Aorta (tissue), 5 donors: ENCODE measurements at places on chromosomes 4 and X. TPM values are rescaled to one million over a fixed set of nuclear protein-coding genes. Genes with fewer than 3 reads are reported as not detected.

- H3K4me3 ChIP-seq: no peak overlapping the region
- no peaks in the 10 kb centered on the region for H3K36me3 ChIP-seq
- no peak for DNase-seq
- no peak overlapping the region for H3K27ac ChIP-seq
- H3K4me1 ChIP-seq: no peaks in the 10 kb centered on the region
These were observed 136.9 kb downstream of the TSPAN5 start for GRCh38 chr4:98521486-98521885.

The METTL14 gene
- 15.2 TPM for polyA plus RNA-seq

DNA sequence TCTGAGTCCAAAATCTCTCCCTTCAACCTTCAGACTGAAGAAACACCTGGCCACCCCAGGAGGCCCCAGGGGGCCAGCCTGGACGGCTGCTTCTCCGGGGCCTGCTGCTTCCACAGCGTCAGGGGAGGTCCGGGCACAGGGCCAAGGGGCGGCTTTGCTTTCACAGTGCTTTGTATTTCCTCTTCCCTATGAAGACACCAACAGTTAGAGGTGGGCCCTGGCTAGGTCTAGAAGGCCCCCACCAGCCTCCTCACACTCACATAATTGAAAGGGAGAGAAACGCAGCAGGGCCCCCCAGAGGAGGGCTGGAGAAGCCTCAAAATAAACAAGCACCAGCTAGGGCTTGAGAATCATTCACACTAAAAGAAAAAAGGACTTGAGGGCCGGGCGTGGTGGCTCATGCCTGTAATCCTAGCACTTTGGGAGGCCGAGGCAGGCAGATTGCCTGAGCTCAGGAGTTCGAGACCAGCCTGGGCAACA lies 17.8 kb downstream of the SCD5 start:
- H3K27ac ChIP-seq: no peak overlapping the region
- H3K36me3 ChIP-seq: no peaks in the 10 kb centered on the region
- H3K4me3 ChIP-seq: no peak overlapping the region
- peak; percentile 84 for DNase-seq
- H3K4me1 ChIP-seq: no peaks in the 10 kb centered on the region

DNA sequence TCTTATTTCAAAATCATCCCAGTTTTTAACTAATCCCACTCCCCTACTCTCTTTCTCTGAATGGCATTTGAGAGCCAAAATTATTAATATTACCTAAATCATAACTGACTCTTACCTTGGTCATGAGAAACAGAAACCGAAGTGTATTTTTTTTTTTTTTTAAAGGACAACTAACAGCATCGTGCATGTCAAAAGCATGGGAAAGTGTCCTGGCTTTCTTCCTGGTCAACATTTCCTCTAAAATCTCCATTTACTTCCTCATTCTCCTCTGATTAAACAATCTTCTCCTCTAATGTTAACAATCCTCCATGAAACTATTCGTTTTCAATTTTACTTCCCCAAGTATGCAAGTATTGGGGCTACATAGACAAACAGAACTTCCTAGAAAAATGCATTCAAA lies 2.1 kb upstream of the STS start:
- H3K4me3 ChIP-seq: no peak overlapping the region
- no peak for DNase-seq

DNA sequence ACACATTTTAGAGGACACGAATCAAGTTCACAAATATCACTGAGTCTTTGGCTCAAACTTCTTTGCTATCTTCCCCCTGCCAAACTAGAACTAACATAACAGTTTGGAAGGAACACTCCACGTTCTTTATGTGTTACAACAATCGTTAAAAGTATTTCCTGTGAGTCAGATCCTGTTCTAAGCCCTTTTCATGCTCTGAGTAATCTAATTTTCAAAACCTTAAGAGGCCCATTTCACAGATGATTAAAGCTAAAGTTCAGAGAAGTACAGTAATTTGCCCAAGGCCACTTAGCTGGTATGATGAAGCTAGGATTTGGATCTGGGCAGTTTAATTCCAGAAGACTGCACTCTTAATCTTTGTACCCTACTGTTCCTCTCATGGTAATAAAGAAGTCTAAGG lies 854.4 kb upstream of the INTU start:
- peaks cover 6% of the 10 kb centered on the region for H3K4me1 ChIP-seq
- H3K27ac ChIP-seq: no peak overlapping the region
- H3K36me3 ChIP-seq: no peaks in the 10 kb centered on the region
- no peak overlapping the region for H3K4me3 ChIP-seq
- H3K27me3 ChIP-seq: no peaks in the 10 kb centered on the region

The NAA15 gene
- polyA plus RNA-seq: 4.9 TPM

GRCh38 chr4:165556383-165556782 lies 177.6 kb downstream of the CPE start:
- no peak for DNase-seq
- no peak overlapping the region for H3K27ac ChIP-seq
- no peaks in the 10 kb centered on the region for H3K27me3 ChIP-seq
- no peaks in the 10 kb centered on the region for H3K36me3 ChIP-seq

DNA sequence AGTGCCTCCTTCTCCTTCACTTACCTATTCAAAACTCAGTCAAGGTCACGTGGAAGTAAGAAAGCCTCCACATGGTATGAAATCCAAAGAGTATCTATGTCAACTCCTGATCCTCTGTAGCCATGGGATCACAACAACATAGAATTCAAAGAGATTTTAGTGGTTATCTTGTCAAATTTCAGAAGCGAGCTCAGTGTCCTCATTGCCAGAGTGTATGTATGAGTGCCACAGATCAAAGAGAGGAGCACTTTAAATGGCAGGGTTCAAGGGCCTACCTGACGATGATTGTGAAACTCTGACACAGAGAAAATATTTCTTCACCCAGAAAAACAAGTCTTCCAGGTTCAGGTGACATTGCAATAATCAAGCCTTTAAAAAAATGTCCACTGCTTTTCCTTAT lies 1.2 kb upstream of the ACE2 start:
- H3K27me3 ChIP-seq: no peaks in the 10 kb centered on the region
- H3K36me3 ChIP-seq: no peaks in the 10 kb centered on the region
- no peak overlapping the region for H3K4me3 ChIP-seq
- H3K4me1 ChIP-seq: no peaks in the 10 kb centered on the region

The PNMA5 gene
- polyA plus RNA-seq: not detected

The REPS2 gene
- 1.9 TPM for polyA plus RNA-seq

GRCh38 chr4:49032440-49033161 lies 46.5 kb downstream of the CWH43 start:
- no peak for DNase-seq
- H3K4me1 ChIP-seq: no peaks in the 10 kb centered on the region
- H3K27ac ChIP-seq: no peak overlapping the region
- no peaks in the 10 kb centered on the region for H3K27me3 ChIP-seq
- H3K36me3 ChIP-seq: no peaks in the 10 kb centered on the region
- H3K4me3 ChIP-seq: no peak overlapping the region

DNA sequence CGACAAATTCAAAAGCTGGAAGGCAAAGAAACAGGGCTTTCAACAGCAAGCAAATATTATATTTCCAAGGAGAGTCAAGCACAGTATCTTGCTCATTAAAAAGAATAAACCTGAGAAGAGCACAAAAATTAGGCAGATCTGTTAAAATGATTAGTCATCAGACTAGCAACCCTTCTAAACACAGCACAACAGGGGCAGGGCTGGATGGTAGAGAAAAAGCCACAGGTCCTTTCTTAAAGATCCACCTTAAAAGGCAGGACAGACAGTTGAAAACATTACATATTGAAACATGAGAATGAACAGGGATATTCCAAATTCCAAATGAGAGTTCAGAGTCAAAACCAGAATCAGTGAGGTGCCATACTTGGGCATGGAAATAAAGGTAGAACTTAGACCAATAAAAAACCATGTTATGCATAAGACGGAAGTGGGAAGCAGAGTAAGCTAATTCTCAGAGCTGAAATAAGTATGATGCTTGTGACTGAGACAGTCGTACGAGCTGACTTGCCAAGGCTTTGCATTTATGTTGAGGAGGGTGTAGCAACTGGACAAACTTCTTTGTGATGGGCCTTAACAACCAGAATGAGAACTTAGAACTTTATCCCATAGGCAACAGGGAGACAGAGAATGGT lies 126.9 kb upstream of the FAM9B start:
- no peak overlapping the region for H3K27ac ChIP-seq
- H3K4me3 ChIP-seq: no peak overlapping the region
- no peaks in the 10 kb centered on the region for H3K36me3 ChIP-seq
- H3K4me1 ChIP-seq: no peaks in the 10 kb centered on the region
- no peak for DNase-seq

The ARR3 gene
- not detected for polyA plus RNA-seq

DNA sequence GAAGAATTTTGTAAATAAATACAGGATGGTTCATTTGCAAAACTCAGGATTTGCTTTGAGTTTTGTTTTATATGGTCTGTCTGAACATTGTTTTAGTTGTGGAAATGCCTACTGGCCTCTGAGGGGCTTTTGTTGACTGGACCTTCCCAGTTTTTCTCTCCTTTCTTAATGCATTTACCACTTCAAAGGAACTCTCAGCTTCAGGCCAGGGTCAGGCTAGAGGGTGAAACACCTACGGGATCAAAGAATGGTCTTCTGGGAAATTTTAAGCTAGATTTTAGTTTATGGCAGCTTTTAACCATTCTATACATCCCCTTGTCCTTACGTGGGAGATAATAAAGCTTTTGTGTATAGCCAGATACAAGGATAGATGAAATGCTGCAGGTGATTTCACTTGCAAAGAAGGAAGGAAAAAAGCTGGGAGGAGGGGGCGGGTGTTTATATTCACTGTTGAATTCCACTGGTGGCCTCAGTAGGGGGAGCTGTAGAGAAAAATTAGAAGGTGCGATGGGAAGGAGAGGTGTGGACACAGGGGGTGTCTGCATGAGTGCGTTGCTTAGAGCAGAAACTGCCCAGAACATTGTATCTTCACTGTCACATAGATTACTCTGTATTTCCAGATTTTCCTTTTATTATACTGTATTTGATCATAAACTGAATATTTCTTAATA lies 151.8 kb downstream of the TSPAN5 start:
- H3K27ac ChIP-seq: no peak overlapping the region
- H3K4me3 ChIP-seq: no peak overlapping the region
- H3K4me1 ChIP-seq: peaks cover 2% of the 10 kb centered on the region
- DNase-seq: no peak
- H3K27me3 ChIP-seq: no peaks in the 10 kb centered on the region
- H3K36me3 ChIP-seq: no peaks in the 10 kb centered on the region

The NHSL2 gene
- 3.0 TPM for polyA plus RNA-seq

GRCh38 chrX:40055495-40055894 lies 42.3 kb downstream of the BCOR start:
- DNase-seq: no peak
- peaks cover 9% of the 10 kb centered on the region for H3K36me3 ChIP-seq
- no peaks in the 10 kb centered on the region for H3K4me1 ChIP-seq
- H3K4me3 ChIP-seq: no peak overlapping the region
- H3K27ac ChIP-seq: no peak overlapping the region
- no peaks in the 10 kb centered on the region for H3K27me3 ChIP-seq

GRCh38 chr4:184818216-184818564 lies 7.6 kb downstream of the ACSL1 start:
- no peak overlapping the region for H3K27ac ChIP-seq
- H3K4me1 ChIP-seq: no peaks in the 10 kb centered on the region
- no peaks in the 10 kb centered on the region for H3K27me3 ChIP-seq
- no peaks in the 10 kb centered on the region for H3K36me3 ChIP-seq
- no peak overlapping the region for H3K4me3 ChIP-seq

GRCh38 chr4:91525621-91526020 lies 778.1 kb upstream of the GRID2 start:
- DNase-seq: no peak
- no peak overlapping the region for H3K4me3 ChIP-seq
- no peaks in the 10 kb centered on the region for H3K27me3 ChIP-seq
- H3K27ac ChIP-seq: no peak overlapping the region
- H3K4me1 ChIP-seq: no peaks in the 10 kb centered on the region

The SLC49A3 gene
- polyA plus RNA-seq: 3.0 TPM

- no peaks in the 10 kb centered on the region for H3K4me1 ChIP-seq
- no peaks in the 10 kb centered on the region for H3K27me3 ChIP-seq
These were observed 143.2 kb downstream of the SH3KBP1 start for GRCh38 chrX:19744231-19744630.

DNA sequence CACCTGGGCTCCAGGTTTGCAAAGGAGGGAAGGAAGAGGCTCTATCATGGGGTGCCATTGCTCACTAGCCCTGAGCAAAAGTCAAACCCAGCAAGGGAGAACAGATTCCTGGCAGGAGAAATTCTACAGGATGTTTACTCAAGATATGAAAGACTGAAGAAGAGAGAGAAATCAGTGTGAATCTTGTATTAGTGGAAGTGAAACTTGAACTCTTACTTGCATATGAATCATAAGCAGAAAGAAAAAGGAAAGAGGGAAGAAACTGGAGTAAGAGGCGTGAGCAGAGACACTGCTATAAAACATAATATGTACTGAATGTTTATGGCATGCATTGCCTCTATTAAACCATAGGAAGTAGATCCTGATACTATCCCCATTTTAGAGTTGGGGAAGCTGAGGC lies 60.9 kb downstream of the C4orf46 start:
- no peaks in the 10 kb centered on the region for H3K27me3 ChIP-seq
- no peaks in the 10 kb centered on the region for H3K36me3 ChIP-seq
- no peak overlapping the region for H3K4me3 ChIP-seq
- H3K27ac ChIP-seq: no peak overlapping the region

DNA sequence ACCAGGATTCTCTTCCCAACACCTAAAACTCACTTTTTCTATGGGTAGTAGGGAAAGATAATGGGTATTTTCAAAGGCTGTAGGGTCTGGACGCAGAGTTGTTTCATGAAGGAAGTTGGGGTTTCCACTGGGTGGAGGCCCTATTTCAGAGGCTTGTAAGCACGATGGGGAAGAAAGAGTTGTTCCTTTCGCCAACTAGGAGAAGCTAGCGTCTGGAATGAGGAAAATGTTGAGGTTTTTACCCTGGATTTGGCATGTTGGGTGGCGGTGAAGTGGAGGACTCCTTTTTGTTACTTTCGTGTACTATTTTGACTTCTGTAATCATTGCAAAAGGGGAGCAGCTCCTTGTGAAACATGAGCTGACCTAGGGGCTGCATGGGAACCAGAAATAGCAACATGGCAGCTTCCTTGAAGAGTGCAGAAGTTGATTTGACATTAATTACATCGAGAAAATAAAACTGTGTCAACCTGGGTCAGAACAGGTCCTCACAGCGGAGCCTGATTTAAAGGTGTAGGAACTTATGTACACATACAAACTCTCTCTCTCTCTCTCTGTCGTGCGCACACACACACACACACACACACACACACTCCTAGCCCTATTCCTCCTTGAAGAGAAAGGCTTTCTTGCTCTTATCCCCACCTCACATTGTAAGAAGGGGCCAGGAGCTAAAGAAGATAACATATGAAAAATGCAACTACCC lies 19.1 kb downstream of the VSIG4 start:
- H3K4me1 ChIP-seq: no peaks in the 10 kb centered on the region
- DNase-seq: no peak
- no peaks in the 10 kb centered on the region for H3K27me3 ChIP-seq
- no peak overlapping the region for H3K4me3 ChIP-seq
